GM12878 (cell line): ENCODE measurements at places on chromosomes 1 and 21. TPM values are rescaled to one million over a fixed set of nuclear protein-coding genes. Genes with fewer than 3 reads are reported as not detected.

- DNase-seq, result no peak
Observed at GRCh38 chr1:92817986-92818764, 13.7 kb upstream of the RPL5 start.

- no peak for DNase-seq
Observed at GRCh38 chr1:26761217-26761616, 26.5 kb upstream of the PIGV start.

Gene PAX7
- not detected in 2 replicates for total RNA-seq

Gene HCRTR1
- total RNA-seq, result not detected in 2 replicates

Gene PTGS2
- total RNA-seq, result 0.13 TPM in 1 of 2 replicates, not detected in the other

Gene FYB2
- total RNA-seq, result 0.08 TPM in 1 of 2 replicates, not detected in the other
